ENCODE measurements at places on chromosomes 6 and 20. TPM values are rescaled to one million over a fixed set of nuclear protein-coding genes. Genes with fewer than 3 reads are reported as not detected.

DNA sequence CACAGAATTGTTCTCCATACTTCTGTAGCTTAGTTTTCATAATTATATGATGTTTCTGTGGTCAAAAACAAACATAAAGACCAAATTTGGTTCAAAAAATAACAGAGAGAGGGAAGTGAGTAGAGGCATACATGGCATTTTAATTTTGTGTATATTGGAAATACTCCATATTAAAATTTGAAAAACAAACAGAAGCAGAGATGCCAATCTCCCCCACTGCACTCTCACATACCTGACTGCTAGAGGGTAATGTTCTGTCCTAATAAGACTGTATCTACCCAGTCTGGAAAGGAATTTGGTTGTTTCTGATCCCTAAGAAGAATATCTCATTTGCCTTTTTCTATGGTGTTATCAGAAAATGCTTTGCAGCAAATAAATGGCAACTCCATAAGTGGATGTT is 959.0 kb upstream of the FLRT3 start:
- H3K27ac ChIP-seq, result no peak overlapping the region
- H3K4me1 ChIP-seq, result no peaks in the 10 kb centered on the region

- H3K4me3 ChIP-seq, result no peak overlapping the region
- DNase-seq, result no peak
- H3K4me1 ChIP-seq, result no peaks in the 10 kb centered on the region
- H3K36me3 ChIP-seq, result no peaks in the 10 kb centered on the region
Observed at GRCh38 chr20:53716395-53716794, 122.8 kb upstream of the ZNF217 start.

DNA sequence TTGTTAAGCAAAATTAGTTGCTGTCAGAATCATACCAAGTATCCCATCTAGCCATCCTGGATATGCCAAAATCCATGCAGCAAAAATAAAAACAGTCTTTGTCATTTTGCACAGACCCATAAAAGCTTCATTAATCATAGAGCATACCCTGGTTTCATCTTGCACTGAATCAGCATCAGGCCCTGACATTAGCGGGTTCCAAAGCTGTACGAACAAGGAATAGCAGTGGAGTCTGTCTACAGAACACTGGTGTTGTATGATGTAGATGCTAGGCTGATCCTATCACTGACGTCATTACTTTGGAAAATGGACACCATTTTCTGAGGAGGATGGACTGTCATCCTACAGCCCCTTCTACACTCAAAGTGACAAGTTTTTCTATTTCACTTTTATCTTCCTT is 315.6 kb downstream of the ESR1 start:
- H3K4me3 ChIP-seq, result no peak overlapping the region
- H3K4me1 ChIP-seq, result peaks cover 8% of the 10 kb centered on the region
- H3K27ac ChIP-seq, result no peak overlapping the region
- peaks cover 17% of the 10 kb centered on the region for H3K36me3 ChIP-seq
- no peak for DNase-seq

DNA sequence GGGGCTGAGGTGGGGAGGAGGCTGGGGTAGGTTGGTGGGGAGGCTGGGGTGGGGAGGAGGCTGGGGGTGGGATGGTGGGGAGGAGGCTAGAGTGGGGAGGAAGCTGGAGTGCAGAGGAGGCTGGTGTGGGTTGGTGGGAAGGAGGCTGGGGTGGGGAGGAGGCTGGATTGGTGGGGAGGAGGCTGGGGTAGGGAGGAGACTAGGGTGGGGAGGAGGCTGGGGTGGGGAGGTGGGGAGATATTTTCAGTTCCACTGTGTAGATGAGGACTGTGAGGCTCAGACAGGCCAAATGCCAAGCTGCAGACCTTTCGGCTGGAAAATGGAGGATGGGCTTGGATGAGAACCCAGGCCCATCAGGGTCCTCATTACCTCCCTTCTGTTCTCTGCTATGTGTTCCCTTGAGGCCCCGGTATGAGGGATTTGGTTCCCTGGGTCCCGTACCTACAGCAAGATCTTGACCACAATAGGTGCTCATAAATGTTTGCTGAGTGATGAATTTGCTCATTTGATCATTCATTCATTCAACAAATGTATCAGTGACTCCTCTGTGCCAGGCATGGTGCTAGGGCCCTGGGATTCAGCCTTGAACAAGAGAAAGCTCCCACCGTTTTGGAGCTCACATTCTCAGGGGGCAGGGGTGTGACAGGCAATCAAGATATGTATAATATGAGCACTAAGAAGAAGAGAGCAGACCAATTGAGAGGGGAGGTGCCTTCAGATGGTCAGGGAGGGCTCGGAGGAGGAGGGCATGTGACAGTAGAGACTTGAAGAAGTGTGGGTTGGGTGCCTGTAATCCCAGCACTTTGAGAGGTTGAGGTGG is 36.1 kb upstream of the NOL4L start:
- no peak for DNase-seq
- H3K36me3 ChIP-seq, result no peaks in the 10 kb centered on the region
- no peak overlapping the region for H3K27ac ChIP-seq

- no peaks in the 10 kb centered on the region for H3K36me3 ChIP-seq
- no peaks in the 10 kb centered on the region for H3K27me3 ChIP-seq
- no peak overlapping the region for H3K27ac ChIP-seq
- no peak for DNase-seq
- H3K4me1 ChIP-seq, result peaks cover 6% of the 10 kb centered on the region
Observed at GRCh38 chr6:148577687-148578488, 168.9 kb upstream of the UST start.

DNA sequence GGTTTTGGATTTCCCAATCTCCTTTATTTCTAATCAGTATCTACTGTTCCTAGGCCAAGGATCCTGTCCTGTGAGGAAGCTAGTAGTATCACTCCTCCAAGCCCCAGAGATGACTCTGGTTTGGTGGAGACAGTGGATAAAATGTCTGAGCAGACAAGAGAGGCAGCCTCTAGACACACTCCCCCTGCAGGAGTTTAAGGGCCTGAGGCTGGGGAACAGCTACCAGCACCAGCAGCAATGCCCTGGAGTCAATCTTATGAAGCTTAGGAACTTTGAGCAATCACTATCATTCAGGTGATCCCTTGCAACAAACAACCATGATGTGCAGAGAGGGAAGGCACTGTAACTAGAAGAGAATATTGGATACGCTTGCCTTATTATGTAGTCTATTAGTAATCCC is 384.7 kb upstream of the ID4 start:
- no peak for DNase-seq
- no peaks in the 10 kb centered on the region for H3K4me1 ChIP-seq
- no peaks in the 10 kb centered on the region for H3K36me3 ChIP-seq

- no peaks in the 10 kb centered on the region for H3K36me3 ChIP-seq
- no peak overlapping the region for H3K27ac ChIP-seq
- no peak for DNase-seq
Observed at GRCh38 chr20:47365023-47365764, 8.7 kb upstream of the ZMYND8 start.

DNA sequence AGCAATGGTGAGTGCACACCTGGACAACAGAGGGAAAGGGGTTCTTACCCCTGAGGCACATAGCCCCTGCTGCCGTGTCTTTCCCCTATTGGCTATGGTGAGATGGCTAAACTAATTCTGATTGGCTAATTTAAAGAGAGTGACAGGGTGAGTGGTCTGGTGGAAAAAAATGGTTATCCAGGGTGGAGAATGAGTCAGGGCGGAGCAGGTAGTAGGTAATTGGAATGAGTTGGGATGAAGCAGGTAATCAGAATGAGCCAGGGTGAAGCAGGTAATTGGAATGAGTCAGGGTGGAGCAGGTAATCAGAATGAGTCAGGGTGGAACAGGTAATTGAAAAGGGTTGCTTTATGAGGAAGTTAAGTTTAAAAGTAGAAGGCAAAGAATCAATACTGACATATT is 200.3 kb downstream of the EYA4 start:
- H3K4me1 ChIP-seq, result no peaks in the 10 kb centered on the region
- no peak overlapping the region for H3K27ac ChIP-seq
- H3K4me3 ChIP-seq, result no peak overlapping the region
- H3K36me3 ChIP-seq, result no peaks in the 10 kb centered on the region
- DNase-seq, result no peak

- H3K4me3 ChIP-seq, result no peak overlapping the region
- no peak overlapping the region for H3K27ac ChIP-seq
- no peaks in the 10 kb centered on the region for H3K4me1 ChIP-seq
- no peaks in the 10 kb centered on the region for H3K27me3 ChIP-seq
Observed at GRCh38 chr20:17710379-17711266, 10.9 kb downstream of the BANF2 start.

DNA sequence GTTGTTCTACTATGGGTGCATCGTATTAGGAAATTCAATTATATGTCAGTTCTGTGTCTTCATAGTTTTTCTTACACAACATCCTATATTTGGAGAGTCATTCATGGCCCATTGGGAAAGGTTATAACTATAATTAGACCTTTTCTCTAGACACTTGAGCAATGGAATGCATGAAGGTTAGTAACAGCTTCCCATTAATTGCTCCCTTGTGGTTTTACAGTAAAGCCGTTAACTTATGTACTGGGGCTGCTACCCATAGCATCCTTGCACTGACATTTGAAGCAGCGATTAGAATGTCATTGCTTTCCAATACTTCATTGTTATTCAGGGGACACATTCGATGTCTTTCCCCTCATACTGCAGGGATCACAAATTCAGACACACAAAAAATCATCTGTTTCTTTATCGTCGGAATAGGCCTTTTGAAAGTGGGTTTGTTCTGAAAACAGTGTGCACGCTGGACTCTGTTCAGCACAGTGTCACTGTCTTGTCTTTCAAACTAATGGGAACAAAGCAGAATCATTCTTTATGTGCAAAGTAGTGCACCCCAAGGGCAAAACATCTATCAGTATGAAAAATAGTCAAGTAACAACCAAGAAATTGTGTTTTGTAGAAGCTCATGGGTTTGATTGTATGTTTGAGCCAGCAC is 634.3 kb upstream of the MAP3K7 start:
- no peak for DNase-seq
- H3K4me3 ChIP-seq, result no peak overlapping the region
- no peaks in the 10 kb centered on the region for H3K36me3 ChIP-seq
- H3K27me3 ChIP-seq, result no peaks in the 10 kb centered on the region
- no peak overlapping the region for H3K27ac ChIP-seq

GRCh38 chr6:133895573-133896343 is 6.8 kb downstream of the TCF21 start:
- peak overlapping the region; percentile 23 for H3K4me3 ChIP-seq
- DNase-seq, result no peak
- H3K27me3 ChIP-seq, result peaks cover 81% of the 10 kb centered on the region
- H3K36me3 ChIP-seq, result no peaks in the 10 kb centered on the region
- no peak overlapping the region for H3K27ac ChIP-seq

DNA sequence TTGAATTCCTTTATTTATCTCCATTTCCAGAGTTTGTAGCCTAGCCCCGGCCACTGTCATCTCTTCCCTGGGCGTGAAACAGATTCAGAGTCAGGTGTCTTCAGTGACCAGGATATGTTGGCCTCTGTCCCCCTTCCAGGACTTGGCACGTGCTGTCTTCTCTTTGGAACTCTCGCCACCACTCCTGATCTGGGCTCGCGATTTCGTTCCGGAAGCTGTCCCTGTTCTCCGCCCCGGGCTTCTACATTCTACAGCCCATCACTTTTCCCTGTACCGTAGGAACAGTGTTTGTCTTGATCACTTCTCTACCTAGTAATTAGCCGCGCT is 739 bp downstream of the GSS start:
- no peak for DNase-seq
- H3K27me3 ChIP-seq, result no peaks in the 10 kb centered on the region
- peaks cover 7% of the 10 kb centered on the region for H3K36me3 ChIP-seq
- H3K4me3 ChIP-seq, result peak overlapping the region; percentile 68
- H3K27ac ChIP-seq, result peak overlapping the region; percentile 77
- peaks cover 21% of the 10 kb centered on the region for H3K4me1 ChIP-seq

DNA sequence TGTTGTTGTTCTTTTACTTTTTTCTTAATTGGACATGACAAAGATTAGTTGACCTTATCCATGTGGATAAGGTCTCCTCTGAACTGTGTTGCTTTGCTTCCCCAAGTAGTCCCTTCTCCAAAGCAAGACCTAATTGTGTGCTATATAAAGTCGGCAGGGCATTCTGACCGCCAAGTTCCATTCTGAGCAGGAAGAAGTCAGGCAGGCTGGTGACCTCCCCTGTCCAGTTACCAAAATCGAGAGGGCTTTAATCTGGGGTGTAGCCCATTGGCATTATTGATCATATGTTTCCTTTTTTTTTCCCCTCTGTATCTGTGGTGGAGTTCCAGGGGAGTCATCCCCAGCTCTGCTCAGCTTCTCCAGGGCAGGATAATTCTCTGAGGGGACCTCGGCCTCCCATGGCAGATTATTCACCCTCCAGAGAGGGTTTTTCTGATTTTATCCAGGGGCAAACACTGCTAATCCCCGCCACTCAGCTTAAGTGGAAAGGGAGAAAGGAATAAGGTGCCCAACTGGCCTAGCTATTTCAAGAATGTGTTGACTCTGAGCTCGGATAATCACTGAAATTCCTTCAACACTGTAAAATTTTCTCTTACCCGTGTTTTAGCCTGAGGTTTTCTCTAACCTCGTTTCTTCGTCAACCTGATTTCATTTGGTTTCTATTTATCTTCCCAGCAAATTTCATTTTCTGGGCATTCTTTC is 71.8 kb upstream of the L3MBTL3 start:
- H3K36me3 ChIP-seq, result no peaks in the 10 kb centered on the region
- no peak overlapping the region for H3K4me3 ChIP-seq
- H3K27me3 ChIP-seq, result no peaks in the 10 kb centered on the region

- no peak for DNase-seq
- no peak overlapping the region for H3K4me3 ChIP-seq
- H3K4me1 ChIP-seq, result no peaks in the 10 kb centered on the region
- no peak overlapping the region for H3K27ac ChIP-seq
- H3K27me3 ChIP-seq, result peaks cover 64% of the 10 kb centered on the region
Observed at GRCh38 chr6:41345901-41346300, 10.5 kb downstream of the NCR2 start.

GRCh38 chr20:24332956-24333355 is 136.5 kb upstream of the SYNDIG1 start:
- no peak overlapping the region for H3K27ac ChIP-seq
- DNase-seq, result no peak
- H3K4me3 ChIP-seq, result no peak overlapping the region
- no peaks in the 10 kb centered on the region for H3K36me3 ChIP-seq
- H3K27me3 ChIP-seq, result no peaks in the 10 kb centered on the region

GRCh38 chr20:63471981-63472831 is at the start of gene KCNQ2:
TSS of gene KCNQ2 (minus strand) at chr20:63472655. CDS start at chr20:63472463, 192 bp downstream.
- H3K27me3 ChIP-seq, result peaks cover 92% of the 10 kb centered on the region
- peaks cover 15% of the 10 kb centered on the region for H3K4me1 ChIP-seq
- no peaks in the 10 kb centered on the region for H3K36me3 ChIP-seq
- DNase-seq, result no peak
- H3K4me3 ChIP-seq, result peak within 1 kb of the TSS; percentile 32
- H3K27ac ChIP-seq, result no peak within 1 kb of the TSS

- no peak overlapping the region for H3K27ac ChIP-seq
- H3K36me3 ChIP-seq, result no peaks in the 10 kb centered on the region
- DNase-seq, result no peak
- H3K4me3 ChIP-seq, result no peak overlapping the region
Observed at GRCh38 chr6:75946146-75946831, 126.2 kb downstream of the IMPG1 start.

GRCh38 chr6:40409716-40410397 is 177.3 kb downstream of the LRFN2 start:
- H3K4me1 ChIP-seq, result no peaks in the 10 kb centered on the region
- no peak overlapping the region for H3K27ac ChIP-seq
- no peaks in the 10 kb centered on the region for H3K36me3 ChIP-seq
- no peak overlapping the region for H3K4me3 ChIP-seq
- no peak for DNase-seq
- H3K27me3 ChIP-seq, result no peaks in the 10 kb centered on the region

- no peak overlapping the region for H3K4me3 ChIP-seq
- peak overlapping the region; percentile 91 for H3K27ac ChIP-seq
- no peaks in the 10 kb centered on the region for H3K27me3 ChIP-seq
- peaks cover 5% of the 10 kb centered on the region for H3K36me3 ChIP-seq
Observed at GRCh38 chr6:3159805-3160781, 2.7 kb upstream of the TUBB2A start.

The SYNCRIP gene
- 64.6 TPM for total RNA-seq

The SAMD10 gene
- total RNA-seq, result 15.8 TPM

The COL12A1 gene
- total RNA-seq, result 41.5 TPM

The C6orf52 gene
- total RNA-seq, result not detected

The EEF1E1 gene
- 15.0 TPM for total RNA-seq

The KIAA0408 gene
- total RNA-seq, result 2.7 TPM

Measured in suprapubic skin (tissue), 4 donors.